ENCODE measurements at places on chromosomes 7 and 10.

- DNase-seq, result peak; percentile 4
Observed at GRCh38 chr7:87878208-87878735, 2.0 kb downstream of the DBF4 start.

DNA sequence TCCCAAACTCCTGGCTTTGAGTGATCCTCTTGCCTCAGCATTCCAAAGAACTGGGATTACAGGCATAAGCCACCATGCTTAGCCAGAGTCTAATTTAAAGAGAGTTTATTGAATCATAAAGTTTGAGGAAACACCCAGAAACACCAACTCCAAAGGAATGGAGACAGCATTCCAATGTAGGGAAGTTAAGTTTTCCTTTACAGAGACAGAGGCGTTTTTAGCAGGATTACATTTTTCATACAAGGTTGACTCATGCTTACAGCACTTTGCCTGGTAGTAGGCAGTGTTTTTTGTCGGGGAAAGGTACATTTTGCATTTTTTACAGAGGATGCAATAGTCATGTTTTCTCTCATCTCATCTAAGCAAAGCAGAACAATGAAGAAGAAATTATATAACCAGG lies 18.9 kb upstream of the OPN4 start:
- peak; percentile 79 for DNase-seq

GRCh38 chr7:47332681-47333553 lies 249.0 kb downstream of the TNS3 start:
- no peak for DNase-seq

DNA sequence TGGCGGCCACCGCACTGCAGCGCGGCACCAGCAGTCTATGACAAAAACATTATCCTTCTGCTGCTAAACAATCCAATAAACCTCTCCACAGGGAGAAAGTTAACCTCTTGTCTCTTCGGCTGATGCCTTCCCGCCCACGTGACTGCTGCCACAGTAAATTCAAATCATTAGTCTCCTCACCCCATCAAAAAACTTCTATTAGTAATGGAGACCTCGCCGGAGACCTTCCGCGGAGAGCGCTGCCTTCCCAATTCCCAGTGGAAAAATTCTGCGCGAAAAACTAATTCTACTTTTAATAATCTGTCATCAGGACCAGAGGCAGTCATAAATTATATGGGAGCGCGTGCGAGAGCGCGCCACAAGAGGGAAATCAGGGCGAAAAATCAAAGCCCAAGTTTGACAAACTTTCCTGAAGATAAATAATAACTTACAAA lies 90.0 kb upstream of the PAX2 start:
- DNase-seq, result no peak

DNA sequence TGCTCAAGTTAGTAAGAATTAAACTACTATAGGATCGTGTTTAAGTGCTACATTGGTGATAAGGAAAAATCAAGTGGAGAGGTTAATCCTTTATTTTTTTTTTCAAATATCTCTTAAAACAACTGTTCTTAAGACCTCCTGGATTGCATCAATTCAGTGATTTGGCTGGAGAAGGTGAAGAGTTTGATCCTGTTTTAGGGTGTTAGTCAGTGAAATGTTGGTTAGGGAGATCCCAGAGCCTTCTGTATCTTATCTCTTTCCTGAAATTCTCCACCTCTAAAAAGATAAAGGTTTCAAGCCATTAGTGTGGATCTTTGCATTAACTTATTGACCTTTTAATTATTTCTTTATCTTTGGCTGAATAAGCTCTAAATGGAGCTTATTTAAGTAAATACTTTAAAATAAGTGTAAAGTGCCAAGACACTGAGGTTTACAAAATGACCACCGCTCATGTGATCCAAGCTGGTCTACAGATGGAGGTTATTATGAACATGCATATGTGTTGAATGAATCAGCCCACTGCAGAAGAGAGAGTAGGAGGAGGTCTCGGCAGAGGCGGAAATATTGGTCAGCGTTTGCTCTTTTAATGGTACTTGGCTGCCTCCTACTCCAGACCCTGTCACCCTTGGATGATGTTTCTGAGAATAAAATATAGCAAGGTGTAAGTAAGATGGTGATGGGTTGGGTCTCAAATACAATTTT lies 51.8 kb upstream of the BMPER start:
- DNase-seq, result peak; percentile 80

GRCh38 chr10:58885146-58885545 lies 291.3 kb upstream of the PHYHIPL start:
- no peak for DNase-seq

- no peak for DNase-seq
Observed at GRCh38 chr10:1514681-1515080, 222.6 kb downstream of the ADARB2 start.

GRCh38 chr10:20200758-20201157 lies 384.5 kb downstream of the PLXDC2 start:
- DNase-seq, result no peak

- DNase-seq, result no peak
Observed at GRCh38 chr10:102451105-102451969, at the start of gene C10orf95. TSS of gene C10orf95 (minus strand) at chr10:102451543. CDS start at chr10:102451093, 450 bp downstream.

DNA sequence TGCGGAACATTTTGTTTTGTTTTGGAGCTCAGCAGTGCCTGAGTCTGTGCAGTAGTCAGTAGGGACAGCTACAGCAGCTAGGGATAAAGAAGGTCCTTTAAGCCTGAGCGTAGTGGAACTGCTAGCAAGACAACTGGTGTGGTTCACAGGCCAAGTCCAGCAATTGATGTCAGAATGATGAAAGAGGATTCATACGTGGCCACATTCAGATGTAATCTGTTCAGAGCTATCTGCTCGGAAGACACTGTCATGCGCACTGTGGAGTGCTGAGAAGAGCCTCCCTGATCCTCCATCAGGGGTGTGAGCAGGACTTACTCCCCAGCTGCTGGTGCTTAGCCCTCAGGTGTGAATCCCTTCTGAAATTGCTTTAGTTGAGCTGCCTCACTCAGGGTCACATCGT lies 79.6 kb upstream of the ANKRD1 start:
- DNase-seq, result no peak

DNA sequence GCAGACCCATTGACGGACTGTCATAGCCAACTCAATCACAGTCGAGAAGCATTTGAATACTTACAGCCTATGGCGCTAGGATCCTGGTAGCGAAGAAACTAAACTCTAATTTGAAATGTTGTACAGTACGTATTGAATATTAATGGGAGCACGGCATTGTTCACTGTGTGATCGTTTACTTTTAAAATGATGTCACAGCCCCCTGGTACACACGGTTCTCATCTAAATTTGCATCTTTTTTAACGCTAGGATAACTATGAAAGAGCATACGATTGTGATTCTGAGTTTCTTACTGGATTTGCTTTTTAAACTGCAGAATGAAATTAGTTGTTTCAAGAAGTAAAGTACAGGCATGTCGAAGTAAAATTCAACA lies 895 bp upstream of the NAPEPLD start:
- no peak for DNase-seq

GRCh38 chr7:7641129-7641663 lies 644 bp downstream of the UMAD1 start:
- DNase-seq, result no peak

Measured in A172 (cell line).